Astrocyte (in vitro differentiated cells and primary cell): ENCODE measurements at places on chromosomes 2 and 18.

- no peak for DNase-seq
These were observed 270.8 kb downstream of the ZEB2 start for GRCh38 chr2:144249035-144249637.

DNA sequence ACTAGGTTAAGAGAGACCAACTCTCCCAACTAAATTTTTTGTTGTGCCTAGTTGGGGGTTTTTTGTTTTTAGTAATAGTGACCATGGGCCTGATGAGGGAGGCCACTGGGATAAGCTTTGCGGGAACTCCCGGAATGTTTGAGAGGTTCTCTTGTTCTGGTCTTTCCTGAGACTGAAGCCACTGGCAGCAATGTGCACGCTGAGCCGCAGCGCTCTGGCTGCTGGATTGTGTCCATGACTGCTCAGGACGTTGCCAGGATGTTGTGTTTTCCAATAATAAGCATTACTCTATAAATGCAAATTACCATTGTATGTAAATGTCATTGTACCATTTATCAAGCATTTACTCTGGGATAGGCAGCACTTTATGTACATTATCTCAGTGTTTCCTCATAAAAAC lies 126.1 kb downstream of the GALNT1 start:
- no peak for DNase-seq

DNA sequence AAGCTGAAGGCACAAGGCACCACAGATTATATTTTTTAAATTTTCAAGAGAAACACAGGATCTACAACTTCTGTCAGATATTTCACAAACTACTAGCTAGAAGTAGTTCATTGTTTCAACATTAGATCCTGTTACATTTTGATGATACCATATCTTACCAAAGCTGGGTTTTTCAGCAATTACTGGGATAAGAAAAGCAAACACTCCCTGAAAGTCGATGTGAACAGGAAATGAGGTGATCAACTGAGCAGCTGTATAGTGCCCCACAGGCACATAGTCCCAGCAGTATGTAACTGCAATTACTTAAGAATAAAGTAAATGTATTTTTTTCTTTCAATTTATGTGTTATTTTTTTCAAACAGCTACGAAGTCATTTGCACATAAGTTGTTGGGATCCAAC lies 103.5 kb downstream of the DNER start:
- peak; percentile 80 for DNase-seq

- DNase-seq: no peak
These were observed 44.5 kb upstream of the ACVR2A start for GRCh38 chr2:147800316-147800715.

DNA sequence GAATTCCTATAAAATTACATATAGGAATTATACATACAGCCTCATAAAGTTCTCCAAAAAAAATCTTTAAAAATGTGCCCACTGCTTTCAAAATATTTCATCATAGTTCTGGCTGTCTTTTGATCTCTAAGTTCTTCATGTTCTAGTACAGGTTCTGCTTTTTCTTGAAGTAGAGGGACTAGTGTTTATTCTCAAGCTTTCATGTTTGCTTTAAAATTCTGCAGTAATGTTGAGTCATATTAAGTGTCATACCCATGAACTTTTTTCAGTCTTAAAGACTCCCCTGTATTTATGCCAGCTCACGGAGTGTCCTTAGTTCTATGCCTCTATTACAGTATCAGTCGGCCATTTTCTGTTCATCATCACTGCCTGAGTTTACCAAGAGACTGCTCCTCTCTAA lies 54.8 kb upstream of the CCDC141 start:
- DNase-seq: peak; percentile 19

GRCh38 chr2:223576873-223577272 lies 25.3 kb downstream of the SCG2 start:
- DNase-seq: peak; percentile 97

- peak; percentile 56 for DNase-seq
These were observed 61.0 kb upstream of the DTNA start for GRCh38 chr18:34649080-34649479.

DNA sequence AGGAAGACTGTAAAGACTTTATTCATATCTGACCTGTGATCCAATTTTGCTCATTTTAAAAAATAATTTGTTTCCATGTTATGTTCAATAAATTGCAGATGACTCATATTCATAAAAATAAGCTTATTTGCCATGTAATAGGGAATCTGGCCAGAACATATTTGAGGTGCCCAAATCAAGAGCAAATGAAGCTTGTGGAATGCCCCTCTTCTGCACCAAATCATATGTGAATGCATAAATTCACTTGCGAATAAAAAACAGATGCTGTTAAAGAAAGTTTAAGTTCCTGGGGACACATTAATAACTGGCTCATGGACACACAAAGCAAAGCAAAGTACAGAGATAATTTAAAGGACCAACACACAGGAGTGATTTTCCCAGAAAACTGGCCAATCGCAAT lies 279.0 kb upstream of the CDH2 start:
- no peak for DNase-seq

DNA sequence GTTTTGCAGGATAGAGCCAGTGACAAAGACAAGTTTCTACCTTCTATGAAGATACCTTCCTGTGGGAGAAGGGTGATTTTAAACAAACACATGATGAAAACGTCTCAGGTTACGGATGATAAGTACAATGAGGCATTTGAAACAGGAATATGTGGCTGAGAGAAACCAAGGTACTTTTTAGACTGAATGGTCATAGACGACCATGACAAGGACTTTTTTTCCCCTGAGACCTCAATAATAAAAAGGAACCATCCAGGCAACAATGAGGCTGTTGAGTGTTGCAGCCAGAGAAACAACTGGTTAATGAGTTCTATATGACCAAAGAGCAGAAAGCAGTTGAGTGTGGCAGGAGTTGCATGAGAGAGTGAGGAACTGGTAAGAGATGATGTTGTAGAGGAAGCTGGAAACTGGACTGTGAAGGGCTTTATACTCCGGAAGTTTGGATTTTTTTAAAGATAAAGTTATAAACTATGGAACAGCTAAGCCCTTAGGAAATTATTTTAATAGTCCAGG lies 306.1 kb upstream of the CYRIA start:
- DNase-seq: no peak

- no peak for DNase-seq
These were observed 424.4 kb upstream of the ID2 start for GRCh38 chr2:8257502-8257901.

DNA sequence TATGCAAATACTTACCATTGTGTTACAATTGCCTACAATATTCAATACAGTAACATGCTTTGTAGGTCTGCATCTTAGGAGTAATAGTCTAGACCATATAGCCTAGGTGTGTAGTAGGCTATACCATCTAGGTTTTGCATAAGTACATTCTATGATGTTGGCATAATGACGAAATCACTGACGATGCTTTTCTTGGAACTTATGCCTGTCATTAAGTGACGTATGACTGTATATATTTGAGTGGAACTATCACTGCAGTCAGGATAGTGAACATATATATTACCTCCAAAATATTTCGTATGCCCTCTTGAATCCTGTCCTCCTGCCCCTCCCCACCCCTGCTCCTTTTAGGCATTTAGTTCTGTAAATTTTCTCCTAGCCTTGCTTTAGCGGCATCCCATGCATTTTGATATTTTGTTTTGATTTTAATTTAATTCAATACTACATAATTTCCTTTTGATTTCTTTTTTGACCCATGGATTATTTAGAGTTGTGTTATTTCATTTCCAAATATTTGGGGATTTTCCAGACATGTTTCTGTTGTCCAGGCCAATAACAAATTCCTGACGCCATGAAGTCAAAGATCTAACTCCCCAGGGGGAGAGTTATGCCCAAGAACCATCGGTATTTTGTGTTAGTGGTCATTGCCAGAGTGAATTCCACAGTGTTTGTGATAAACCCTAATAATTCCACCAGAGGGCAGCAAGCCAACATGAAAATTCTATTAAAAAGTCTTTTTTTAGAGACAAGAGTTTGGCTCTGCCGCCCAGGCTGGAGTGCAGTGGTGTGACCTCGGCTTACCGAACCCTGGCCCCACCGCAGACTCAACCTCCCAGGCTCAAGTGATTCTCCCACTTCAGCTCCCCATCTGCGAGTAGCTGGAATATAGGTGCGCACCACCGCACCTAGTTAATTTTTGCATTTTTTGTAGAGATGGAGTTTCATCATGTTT lies 24.2 kb upstream of the CASP8 start:
- peak; percentile 56 for DNase-seq

DNA sequence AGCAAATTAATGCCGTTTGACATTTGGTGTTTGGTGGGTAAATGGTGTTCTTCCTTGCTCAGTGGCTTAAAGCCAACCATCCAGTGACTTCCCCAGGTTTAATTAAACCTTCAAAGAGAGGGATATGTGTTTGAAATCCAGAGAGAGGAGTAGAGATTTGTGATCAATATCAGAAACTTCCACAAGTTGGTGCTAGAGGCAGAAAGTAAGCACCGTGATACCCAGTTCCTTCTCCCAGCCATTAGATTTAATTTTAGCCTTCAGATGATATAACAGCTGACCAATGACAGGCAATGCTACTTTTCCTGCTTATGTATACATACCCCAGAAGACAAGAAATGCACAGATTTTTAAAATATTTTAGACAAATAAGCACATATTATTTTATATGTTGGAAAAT lies 398.5 kb downstream of the CDH2 start:
- peak; percentile 7 for DNase-seq

DNA sequence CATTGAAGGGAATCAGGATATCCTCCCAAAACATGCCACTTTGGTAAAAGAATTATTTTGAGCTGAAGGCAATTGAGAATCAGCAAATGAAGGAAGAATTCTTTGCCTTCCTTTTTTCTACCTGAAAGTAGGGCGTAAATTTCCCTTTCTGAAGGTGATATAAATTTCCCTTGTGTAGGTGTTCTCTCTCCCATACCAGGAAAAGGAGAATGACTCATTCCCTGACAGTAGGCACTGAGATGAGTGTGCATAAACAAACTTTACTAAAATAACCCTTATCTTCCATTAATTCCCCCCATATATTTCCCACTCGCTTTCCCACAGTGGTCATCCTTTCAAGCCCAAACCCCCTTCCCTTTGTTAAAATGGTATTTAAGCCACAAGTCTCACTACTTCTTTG lies 1339.0 kb downstream of the LRP1B start:
- DNase-seq: no peak

GRCh38 chr2:96501471-96501874 lies 3.7 kb downstream of the NEURL3 start:
- no peak for DNase-seq

GRCh38 chr18:76983613-76984051 lies 149.0 kb downstream of the MBP start:
- DNase-seq: no peak

DNA sequence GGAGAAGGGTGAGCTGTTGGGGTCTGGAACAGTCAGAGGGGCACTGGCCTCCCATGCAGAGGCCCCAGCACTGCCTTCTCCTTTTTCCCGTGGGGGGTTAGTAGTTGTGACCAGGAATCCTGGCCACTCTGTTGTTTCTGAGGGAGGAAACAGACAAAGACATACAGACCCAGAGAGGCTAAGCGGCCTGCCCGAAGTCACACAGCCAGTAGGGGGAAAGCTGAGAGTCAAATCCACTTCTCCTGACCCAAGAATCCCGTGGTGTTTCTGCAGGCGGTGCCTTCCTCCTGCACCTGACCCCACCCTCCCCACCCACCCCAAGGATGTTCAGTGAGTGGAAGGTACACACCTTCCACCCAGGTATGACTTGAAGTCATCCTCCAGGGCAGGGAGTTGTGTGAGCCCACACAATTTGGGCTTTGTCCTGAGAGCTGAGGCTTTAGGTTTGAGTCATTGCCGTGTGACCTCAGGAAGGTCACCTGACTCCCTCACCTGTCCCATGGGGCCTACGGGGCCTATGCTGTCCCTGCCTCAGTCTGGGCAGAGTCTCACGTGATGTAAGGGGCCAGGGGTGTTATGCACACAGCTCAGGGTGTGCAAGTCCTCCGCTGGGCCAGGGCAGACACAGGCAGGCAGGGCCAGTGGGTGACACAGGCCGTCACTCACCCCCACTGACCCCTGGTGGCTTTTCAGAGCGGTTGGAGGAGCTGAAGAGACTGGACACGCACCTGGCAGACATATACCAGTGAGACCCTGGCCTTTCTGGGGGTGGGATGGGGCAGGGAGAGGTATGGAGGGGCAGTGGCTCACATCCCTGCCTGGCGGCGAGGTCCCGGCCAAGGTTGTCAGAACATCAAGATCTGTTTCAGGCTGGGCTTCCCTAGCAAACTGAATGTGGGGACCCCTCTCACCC lies 5.0 kb downstream of the NT5DC4 start:
- DNase-seq: no peak

DNA sequence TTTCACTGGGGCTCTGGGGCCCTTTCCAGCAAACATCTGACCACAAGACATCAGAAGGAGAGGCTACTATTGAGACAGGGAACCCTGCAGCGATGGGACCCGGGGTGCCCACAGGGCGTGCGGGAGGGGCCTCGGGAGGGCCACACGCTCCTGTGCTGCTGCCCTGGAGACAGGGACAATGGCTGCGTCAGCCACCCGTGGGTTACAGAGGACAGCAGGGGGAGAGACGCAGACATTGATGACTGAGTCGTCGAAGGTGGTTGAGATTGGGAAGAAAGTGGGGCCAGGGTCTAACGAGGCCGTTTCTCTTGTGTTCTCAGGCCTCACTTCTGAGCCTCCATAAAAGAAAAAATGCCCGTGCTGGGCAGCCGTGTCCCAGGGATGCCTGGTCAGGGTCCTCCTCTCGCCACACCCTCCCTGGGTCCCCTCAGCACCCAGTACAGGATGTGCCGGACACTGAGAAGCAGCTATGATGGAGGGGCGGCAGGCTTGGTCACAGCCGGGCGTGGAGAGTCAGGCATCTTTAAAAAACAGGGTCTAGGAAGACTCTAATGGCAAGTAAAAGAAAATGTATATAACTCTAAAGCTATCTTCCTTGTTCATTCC lies 73.9 kb downstream of the NDUFA10 start:
- no peak for DNase-seq

GRCh38 chr2:38534746-38535403 lies 67.9 kb downstream of the HNRNPLL start:
- DNase-seq: no peak

GRCh38 chr2:81249152-81249551 lies 944.6 kb upstream of the LRRTM1 start:
- DNase-seq: no peak

GRCh38 chr18:63818212-63818611 lies 43.0 kb downstream of the SERPINB7 start:
- no peak for DNase-seq

DNA sequence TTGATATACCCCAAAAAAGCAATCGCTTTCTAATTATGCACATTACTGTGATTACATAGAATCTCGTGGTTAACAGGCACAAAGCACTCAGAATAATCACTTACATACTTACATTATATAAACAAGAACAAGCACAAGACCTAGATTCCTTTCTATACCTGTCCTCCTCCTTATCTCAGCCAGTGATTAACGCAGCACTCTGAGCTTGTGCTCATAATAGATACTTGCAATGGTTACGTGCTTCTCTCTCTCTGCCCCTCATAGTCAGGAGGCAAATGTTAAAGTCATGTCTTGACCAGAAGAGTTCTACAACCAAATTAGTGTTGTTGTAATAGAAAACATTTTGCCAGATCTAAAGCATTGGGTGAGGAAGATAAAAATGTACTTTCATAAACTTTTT lies 342.2 kb upstream of the PKDCC start:
- no peak for DNase-seq

GRCh38 chr2:10080536-10081304 lies 509 bp upstream of the CYS1 start:
- peak; percentile 53 for DNase-seq
